Activated CD8-positive, alpha-beta memory T cell treated with anti-CD3 and anti-CD28 coated beads for 1 hour (primary cell): ENCODE measurements at places on chromosomes 7 and 10.

DNA sequence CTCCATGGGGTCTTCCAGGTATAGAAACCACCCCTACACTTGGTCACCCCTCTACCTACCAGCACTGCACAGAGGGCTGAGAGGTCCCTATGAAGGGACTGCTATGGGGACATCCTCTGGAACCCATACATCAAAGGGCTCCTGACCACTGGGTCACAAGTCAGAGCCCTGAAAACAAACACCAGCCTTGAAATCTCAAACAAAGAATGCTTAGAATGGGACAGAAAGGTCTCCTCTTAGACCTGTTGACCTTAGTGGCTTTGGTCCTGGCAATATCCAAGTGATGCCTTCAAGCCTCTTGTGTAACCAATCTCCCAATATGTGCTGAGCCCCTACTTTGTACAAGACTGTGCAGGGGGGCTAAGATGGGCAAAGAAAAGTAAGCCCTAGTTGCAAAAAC lies 34.6 kb upstream of the DLX6 start:
- no peak for DNase-seq

DNA sequence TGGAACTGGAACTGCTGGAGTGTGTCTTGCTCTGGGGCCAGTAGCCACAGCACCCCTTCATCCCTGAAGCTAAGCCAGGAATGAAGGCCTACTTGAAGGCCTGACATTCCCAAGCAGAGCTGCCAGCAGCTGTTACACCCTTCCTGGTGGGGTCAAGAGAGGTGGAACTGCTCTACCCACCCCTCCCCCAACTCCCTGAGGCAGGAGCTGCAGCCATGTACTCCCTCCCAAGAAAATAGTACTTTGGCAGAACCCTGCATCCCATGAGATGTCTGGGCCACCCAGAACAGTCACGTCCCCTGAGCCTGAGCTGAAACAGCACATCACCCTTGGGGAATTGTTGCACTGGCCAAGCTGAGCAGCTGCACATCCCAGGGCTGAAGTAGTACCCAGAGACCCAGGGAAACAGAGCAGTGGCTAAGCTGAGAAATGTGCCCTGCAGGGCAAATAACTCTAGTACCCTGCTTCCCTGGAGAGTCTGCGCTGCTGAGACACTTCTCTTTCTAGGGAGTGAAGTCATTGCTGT lies 63.4 kb upstream of the PLA2G12B start:
- DNase-seq: no peak

DNA sequence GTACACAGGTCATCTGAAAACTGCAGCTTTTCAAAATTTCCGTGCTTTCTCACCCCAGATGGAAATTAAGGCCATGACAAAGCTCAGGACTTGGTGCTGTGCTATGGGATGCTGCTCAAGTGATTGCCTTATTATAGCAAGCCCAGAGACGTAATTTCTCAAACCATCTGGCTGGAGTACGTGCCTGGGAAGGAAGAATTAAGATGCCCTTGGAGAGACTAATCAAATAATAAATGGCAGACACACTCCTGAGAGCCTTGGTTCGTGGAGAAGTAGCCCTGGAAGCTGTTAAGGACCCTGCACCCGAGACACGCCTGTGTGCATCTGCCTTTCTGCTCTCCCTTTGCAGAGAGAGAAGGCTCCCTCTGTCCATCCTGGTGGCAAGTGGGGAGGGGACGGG lies 38.3 kb upstream of the PRLHR start:
- DNase-seq: no peak

DNA sequence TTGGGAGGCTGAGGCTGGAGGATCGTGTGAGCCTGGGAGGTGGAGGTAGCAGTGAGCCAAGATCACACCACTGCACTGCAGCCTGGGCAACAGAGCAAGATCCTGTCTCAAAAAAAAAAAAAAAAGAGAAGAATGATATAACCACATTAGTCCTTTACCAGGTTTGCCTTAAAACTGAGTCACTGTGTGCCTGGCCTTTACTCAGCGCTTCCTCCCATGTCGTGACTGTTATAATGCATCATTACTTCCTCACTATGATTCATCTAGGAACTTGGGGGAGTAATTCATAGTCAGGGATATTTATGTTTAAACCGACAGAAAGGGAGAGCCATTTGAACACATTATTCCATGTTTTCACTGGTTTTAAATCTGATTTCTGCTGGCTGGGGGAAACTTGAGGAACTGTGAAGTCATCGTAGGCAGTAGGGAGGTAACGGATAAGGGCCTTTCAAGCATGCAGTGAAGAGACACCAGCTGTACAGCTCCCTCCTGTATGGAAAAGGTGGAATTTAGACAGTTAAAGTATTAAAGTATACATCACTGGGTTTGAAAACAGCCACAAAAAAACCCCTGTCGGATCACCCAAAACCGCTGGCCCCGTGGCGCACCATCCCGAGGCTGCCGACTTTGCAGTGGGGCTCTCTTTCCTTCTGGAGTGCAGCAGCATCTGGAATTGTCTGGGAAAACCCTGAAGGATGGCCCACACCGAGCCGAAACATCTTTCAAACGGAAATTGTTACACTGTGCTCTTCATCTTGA lies 119.8 kb downstream of the NKX6-2 start:
- no peak for DNase-seq

- no peak for DNase-seq
These were observed 23.6 kb upstream of the PLEKHA1 start for GRCh38 chr10:122350893-122351292.

DNA sequence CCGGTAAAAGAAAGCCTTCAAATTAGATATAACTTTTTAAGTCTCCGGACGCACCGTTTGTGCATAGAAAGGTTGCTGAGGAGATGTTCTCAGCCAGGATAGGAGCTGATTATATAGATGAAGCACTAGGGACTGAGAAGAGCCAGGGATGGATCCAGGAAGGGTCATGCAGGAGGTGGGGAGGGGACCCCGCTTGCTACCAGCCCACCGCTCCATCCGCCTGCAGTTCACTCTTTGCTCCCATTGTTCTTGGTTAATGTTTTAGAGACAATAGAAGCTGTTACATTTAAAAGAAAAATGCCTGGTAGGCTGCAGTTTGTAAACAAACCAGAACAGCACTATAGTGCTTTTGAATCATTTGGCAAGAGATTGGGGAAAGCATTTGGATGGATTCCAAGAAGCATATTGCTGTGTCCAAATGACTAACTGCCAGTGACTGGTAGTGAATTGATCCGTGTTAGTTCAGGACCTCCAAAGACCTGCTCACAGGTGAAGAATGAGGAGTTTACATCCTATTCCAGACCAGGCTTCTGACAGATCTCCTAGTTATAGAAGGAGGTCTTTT lies 175.9 kb upstream of the TAC1 start:
- no peak for DNase-seq

- DNase-seq: no peak
These were observed 66.7 kb downstream of the HHEX start for GRCh38 chr10:92756201-92757065.

DNA sequence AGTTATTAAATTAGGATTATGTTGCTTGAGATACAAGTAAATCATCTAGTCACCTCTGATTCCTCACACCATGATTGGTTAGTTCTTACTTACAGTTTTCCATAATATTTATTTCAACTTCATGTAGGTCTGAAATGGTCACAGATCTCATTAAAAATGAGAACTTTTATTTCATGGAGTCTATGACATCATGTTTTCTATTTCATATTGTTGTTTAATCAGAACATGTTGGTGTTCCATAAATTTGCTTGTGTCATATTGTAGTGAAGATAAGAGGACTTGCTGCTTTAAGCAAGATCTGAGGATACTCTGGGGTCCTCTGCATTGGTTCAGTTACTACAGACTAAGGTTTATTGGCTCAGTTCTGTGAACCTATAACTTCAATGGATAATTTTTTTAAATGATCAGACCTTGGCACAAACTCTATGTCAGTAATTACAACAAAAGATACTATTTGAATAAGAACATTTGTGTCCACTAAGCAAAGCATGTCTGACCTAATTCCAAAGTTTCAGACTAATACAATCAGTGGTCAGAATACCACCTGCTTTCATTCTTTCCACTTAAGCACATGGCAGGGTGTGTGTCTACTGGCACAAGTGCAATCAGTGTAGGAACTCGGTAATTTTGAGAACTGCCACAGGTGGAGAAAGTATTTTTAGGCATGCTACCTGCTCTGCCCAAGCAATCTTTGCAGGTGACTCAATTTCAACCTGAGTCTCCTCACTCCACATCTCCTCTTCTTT lies 68.5 kb downstream of the CCDC71L start:
- DNase-seq: no peak

- no peak for DNase-seq
These were observed 181.3 kb downstream of the MAGI2 start for GRCh38 chr7:79272066-79272669.

GRCh38 chr10:47294057-47294456 lies 5.9 kb upstream of the GDF10 start:
- no peak for DNase-seq

DNA sequence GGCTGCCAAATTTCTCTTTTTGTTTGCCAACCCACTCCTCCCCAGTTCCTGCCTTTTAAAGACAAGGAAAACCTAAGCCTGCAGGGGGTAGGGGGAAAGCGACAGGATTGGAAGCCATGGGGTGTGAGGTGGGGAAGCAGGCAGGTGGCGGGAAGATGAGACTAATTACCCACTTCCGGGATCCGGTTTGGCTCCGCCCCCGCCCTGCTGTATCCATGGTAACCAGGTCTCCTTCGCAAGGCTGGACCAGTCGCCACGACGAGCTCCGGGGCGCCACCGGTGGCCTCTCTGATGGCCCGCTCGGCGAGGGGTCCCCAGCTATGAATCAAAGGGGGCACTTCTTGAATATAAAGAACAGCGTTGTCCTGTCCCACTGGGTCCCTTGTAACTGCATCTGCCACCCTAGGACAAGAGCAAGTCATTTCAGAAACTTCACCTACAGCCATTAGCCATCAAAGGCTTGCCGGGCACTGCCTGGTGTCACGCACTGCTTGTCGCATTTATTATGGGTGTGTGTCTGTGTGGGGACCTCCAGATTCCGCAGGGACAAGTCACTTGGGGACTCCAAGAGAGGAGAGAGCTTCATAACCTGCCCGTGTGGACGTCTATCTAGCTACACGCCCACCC lies 55.4 kb upstream of the LMTK2 start:
- DNase-seq: peak; percentile 18

GRCh38 chr7:90681336-90682022 lies 85.4 kb downstream of the CDK14 start:
- DNase-seq: no peak

- DNase-seq: no peak
These were observed 57.4 kb downstream of the CHST15 start for GRCh38 chr10:124035928-124036558.

- no peak for DNase-seq
These were observed 15.4 kb downstream of the CTBP2 start for GRCh38 chr10:125144693-125145623.

- no peak for DNase-seq
These were observed 16.7 kb upstream of the ZNF488 start for GRCh38 chr10:47400786-47401185.

DNA sequence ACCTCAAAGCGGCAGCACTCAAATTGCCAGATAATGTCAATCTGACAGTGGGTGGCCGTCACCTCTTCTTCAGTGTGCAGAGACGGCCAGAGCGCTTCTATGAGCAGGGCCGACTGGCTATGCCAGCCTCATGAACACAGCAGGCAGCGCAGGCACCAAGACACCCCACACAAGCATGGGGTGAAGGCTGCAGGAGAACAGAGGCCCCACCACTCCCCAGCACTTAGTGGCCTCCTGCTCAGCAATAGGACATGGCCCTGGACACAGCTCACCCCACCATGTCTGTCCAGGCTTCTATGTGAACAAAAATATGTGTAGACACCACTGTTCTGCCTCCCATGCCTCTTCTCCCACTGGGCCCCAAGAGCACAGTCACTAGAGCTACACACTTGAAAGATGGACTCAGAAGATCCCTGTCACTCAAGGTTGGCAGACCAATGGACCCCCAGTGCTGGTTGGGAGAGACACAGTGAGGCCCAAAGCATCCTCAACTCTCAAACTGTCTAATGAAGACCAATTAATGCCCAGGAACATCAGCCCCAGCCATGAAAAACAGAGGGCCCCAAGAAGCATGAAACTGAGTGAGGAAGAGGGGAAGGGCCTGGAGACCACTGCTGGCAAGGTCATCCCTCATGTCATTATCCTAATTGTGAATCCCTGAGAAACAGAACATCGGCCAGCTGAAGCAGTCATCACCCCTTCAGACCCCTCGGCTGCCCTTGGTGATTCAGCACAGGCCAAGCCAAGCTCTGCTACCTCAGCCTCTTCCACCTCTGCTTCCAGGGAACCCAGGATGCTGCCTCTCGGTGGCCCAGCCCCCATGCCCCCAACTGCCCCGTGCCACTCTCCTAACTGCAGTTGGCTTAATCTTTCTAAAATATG lies 77.7 kb downstream of the GRID1 start:
- DNase-seq: no peak

DNA sequence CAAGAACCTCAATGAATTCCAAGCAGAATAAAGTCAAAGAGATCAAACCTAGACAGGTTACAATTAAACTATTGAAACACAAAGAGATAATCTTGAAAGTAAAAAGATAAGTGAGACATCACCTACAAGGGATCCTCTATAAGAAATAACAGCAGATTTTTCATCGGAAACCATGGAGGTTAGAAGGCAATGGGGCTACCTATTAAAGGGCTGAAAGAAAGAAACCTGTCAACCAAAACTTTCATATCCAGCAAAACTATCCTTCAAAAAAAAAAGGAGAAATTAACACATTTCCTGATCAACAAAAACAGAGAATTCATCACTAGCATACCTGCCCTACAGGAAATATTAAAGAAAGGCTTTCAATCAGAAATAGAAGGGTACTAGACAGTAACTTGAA lies 244.9 kb downstream of the ARHGAP12 start:
- no peak for DNase-seq

GRCh38 chr10:77386838-77387237 lies 250.8 kb downstream of the KCNMA1 start:
- no peak for DNase-seq

DNA sequence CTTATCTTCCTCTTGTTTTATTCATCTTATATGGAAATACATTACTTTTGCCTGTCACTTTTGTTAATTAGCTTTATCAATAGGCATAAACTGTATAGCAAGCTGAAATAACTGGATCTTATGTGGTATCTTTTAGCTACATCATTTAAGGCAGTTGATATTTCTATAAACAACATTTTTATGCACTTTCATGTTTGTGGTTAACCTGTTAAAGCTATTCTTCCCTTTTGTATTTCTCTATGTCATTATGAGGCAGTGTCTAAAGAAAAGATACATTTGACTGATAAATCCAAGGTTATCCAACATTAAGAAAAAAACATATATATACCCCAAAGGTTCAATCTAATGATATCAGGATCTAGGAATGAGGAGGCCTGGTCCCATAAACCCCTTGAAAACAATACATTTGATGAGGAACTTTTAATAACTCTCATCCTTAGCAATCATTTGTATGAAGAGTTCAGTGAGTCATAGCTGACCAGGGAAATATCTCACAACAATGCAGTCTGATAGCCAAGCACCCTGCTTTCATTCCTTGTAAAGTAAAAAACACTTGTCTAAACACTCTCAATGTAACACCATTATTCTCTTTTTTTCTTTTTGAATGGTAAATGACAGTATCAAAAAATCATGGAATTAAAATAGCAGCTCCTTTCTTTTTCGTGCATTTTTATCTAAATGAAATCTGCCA lies 300.9 kb downstream of the NEBL start:
- DNase-seq: no peak

GRCh38 chr10:22623633-22624253 lies 90.6 kb downstream of the PIP4K2A start:
- no peak for DNase-seq
